NCI-H524 (cell line): ENCODE measurements at places on chromosomes 6 and 20.

DNA sequence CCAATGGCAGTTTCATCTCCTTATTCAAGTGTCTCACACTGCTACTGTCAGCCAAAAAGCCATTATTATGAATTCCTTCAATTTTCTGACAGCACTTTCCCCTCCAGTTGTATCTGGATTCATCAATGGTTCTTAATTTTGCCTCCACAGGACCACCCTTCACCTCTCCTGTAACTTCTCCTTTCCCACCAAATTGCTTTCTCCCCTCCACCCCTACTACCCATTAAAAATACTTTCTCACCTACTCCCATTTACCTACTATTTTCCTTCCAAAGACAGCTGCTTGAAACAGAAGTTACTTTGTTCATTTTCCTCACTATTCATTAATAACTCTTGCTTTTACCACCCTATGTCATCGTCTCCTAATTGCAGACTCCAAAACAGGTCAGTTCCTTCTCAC lies 29.8 kb downstream of the DEK start:
- DNase-seq: no peak

- no peak for DNase-seq
Measured at GRCh38 chr6:6516666-6517458, 71.7 kb upstream of the LY86 start.

DNA sequence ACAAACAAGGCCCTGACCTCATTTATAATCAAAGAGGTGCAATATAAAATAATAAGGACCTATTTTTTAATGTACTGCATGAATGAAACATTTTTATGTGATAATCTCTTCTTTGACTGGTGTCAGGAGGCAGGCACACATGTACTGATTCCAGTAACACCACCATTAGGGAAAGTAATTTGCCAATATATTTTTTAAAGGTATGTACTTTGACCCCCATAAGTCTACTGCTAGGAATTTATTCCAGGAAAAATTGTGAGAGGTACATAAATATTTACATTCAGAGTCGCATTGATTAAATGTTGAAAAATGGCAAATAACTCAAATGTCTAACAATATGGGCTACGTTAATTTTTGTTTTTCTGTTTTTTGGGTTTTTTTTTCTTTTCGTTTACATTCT lies 325.4 kb upstream of the PRDM1 start:
- no peak for DNase-seq

DNA sequence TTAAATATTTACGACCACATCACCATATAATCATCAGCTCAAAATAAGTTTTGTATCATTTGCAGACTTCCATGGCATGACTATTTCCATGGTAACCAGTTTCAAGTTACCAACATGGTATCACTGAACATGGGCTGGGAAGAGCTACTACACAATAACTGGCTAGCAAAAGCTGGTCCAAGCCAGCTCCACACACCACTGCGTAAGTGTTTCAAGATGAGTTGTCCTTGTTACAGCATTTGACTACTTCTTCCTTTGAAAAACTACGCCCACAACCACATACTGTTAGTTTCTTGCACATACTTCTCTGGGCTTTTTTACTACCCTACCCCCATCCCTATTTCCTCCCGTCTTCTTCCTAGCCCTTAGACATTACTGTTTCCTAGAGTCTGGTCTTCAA lies 8.5 kb downstream of the CD164 start:
- DNase-seq: no peak

- no peak for DNase-seq
Measured at GRCh38 chr6:166228839-166229528, 61.3 kb upstream of the TBXT start.

GRCh38 chr6:139091826-139092225 lies 43.1 kb upstream of the HECA start:
- no peak for DNase-seq

DNA sequence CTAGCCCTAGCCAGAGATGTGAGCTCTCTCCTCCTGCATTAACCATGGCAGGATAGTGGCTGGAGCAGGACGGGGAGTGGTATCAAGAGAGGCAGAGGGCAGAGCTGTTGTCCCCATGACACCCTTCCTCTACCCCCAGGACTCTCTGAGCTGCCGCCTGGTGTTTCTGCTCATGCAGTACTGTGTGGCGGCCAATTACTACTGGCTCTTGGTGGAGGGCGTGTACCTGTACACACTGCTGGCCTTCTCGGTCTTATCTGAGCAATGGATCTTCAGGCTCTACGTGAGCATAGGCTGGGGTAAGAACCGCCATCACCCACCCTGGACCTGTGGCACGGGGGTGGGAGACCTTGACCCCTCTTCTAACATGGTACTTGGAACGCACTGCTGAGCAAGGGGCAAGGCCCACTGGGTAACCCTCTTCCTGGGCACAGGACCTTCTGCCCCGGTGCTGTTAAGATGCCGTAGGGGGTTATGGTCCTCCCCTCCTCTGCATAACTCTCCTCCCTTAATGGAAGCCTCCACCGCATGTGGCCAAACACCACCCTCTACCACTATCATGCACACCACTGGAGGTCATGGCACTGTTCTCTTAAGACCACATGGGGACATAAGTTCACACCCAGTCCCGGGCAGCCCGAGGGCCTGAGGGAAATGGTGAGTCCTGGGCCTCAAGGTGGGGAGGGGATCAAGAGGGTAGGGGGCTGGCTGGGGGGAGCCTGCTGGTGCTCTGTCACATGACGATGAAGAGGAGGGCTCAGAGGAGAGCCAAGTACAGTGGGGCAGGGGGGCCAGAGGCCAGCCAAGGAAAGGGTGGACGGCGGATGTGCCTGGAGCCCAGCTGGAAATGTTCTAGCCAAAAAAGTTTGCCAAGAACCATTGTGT lies 25.1 kb downstream of the GLP1R start:
- DNase-seq: no peak

GRCh38 chr6:164412566-164412965 lies 896.8 kb downstream of the C6orf118 start:
- DNase-seq: no peak

DNA sequence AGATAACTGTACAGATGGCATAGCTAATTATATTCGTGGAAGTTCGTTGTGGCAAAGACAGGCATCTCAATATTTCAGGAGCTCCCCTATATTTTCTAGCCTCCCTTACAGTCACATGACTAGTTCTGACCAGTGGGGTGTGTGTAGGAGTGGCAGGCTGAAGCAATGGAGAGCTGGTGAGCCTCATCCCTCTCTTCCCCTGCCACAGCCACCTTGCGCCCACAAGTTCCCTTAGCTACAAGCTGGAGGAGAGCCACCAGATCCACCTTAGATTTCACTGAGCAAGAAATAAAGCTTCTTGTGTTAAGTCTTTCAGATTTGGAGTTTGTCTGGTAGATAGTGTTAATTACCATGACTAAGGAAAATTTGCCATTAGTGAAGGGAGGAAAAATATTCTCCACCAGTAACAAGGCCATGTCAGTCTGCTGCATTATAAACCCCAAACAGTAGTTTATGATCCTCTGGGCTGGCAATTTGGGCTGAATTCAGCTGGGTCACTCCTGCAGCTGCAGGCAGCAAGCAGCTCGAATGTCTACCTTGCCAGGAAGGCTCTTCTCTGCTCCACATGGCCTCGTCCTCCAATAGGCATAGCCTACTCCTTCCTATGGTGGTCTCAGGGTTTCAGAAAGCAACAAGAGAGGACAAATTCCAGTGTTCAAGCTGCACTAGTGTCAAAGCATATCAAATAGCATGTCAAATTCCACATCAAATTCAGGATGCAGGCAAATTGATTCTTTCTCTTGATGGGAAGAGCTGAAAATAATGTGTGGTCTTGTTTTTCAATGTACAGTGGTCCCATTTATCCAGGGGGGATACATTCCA lies 7.4 kb upstream of the RBCK1 start:
- DNase-seq: peak; percentile 98

GRCh38 chr6:21265730-21266044 lies 327.9 kb upstream of the SOX4 start:
- DNase-seq: no peak

DNA sequence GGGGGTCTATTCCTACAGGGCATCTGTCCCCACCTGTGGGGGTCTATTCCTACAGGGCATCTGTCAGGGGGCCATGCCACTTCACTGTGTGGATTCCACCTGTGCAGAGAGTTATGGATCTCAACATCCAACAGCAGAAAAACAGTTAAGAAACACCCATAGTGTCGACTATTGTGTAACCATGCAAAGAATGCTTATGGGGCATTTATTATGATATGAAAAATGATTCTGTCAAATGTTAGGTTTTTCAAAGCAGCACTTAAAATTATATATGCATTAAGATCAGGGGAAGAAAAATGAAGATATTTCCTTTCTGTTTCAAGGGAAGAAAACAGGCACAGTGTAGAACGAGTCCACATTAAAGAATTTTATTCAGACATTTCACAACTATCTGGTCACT lies 2.9 kb downstream of the GPR31 start:
- DNase-seq: no peak

GRCh38 chr20:38671186-38671585 lies 53.1 kb upstream of the SLC32A1 start:
- DNase-seq: no peak

GRCh38 chr6:44045672-44046015 lies 81.6 kb downstream of the MRPL14 start:
- DNase-seq: no peak

- no peak for DNase-seq
Measured at GRCh38 chr6:133033263-133033662, 207.9 kb upstream of the EYA4 start.

DNA sequence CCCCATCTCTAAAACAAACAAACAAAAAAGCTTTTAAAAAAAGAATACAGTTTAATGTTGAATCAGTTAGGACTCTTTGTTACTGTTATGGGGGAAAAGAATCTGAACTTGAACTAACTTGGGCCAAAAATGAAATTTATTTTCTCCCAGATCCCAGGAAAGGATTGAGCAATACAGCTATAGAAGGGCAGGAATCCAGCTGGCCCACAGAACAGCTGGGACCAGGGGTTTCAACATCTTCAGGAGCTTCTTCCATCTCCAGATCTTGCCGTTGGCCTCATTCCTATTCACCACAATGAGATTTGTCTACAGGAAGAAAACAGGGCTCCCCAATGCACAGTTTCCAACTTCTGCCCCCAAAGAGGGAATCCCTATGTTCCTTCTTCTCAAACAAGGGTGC lies 43.2 kb upstream of the AKAP12 start:
- no peak for DNase-seq

- DNase-seq: no peak
Measured at GRCh38 chr6:10385524-10386132, 29.2 kb downstream of the TFAP2A start.

DNA sequence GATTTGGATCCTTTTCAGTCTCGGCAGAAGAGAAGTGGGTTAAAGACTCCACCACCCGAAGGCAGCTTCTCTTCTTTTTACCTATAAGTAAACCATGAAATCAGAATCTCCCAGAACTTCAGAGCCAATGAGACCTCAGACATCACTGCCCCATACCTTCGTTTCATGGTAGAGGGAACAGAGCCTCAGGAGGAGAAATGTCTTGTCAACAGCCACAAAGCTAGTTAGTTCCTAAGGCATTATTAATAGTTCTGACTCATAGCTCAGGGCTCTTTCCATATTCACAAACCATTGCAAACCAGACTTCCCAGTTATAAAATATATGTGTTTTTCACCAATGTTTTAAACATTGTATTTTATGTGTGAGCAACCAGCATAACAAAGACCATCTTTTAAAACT lies 118.7 kb upstream of the RIPOR2 start:
- DNase-seq: no peak

DNA sequence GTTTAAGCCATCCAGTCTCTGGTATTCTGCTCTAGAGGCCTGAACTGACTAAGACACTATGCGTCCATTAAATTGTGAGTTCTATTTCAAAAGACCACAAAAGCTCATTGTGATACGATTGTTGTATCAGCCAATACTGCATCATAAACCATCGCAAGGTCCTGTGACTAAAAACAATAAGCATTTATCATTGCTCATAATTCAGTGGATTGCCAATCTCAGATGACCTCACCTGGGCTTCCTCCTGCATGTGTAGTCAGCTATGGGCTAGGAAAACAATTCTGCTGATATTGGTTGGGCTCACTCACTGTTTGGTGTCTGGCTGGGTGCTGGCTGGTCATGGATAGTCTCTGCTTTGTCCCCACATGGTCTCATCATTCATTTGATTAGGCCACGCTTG lies 592.7 kb upstream of the BTBD3 start:
- no peak for DNase-seq

DNA sequence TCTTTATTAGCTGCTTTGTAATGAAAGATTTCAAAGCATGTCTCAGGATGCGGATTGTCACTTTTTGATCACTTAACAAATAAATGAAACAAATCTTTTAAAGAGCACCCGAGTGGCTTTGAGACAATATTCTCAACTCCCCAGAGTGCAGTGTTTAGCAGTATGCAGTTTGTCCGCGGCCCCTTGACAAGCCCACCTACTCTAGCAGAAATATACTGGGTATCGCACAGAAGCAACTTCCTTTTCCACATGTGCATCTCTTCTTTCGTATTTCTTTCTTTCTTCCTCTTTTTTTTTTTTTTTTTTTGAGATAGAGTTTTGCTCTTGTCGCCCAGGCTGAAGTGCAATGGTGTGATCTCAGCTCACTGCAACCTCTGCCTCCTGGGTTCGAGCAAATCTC lies 84.5 kb upstream of the FAM184A start:
- DNase-seq: no peak

DNA sequence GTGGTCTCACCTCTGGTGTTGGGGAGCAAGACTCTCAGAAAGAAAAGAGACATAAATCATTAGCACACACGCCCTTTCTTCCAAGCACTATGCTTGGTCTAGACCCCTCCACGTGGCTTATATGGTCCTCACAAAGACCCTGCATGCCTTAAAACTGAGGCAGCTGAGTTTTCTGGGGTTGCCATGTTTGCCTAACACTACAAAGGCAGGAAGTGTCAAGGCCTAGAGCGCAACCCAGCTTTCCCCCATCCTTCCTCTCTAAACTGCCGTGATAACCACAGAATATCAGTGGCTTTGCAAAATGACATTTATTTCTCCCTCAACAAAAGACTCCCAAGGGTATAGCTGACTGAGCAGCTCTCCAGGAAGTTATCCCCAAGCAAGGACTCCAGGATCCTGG lies 146.5 kb upstream of the TOP1 start:
- no peak for DNase-seq

- DNase-seq: no peak
Measured at GRCh38 chr6:133456944-133457343, 215.8 kb downstream of the EYA4 start.

DNA sequence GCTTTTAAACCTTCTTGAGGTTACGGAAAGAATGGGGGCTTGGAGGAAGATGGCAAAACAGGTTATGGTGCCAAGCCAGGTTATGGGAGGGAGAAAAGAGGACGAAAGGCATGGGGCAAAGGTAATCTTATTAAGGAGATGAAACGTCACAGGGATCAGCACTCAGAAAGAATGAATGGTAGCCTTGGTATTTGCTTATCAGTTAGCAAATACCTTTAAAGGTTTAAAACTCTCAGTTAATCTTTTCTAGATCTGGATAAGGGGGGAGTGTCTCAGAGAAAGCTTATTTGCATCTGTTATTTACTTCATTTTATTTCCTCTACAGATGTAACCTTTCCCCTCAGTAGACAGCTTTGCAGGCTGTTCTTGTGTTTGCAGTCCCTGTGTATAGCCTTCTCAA lies 55.5 kb upstream of the EEF1E1 start:
- DNase-seq: peak; percentile 4

DNA sequence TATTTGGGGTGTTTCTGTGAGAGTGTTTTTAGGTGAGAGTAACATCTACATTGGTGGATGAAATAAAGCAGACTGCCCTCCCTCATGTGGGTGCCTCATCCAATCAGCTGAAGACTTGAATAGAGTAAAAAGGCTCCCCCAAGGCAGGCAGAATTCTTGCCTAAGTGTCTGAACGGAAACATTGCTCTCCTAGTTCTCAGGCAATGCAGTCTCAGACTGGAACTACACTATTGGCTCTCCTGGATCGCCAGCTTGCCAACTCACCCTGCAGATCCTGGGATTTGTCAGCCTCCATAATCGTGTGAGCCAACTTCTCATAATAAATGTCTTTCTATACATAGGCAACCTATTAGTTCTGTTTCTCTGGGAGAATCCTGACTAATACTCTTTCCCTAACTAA lies 5.5 kb upstream of the TMEM170B start:
- DNase-seq: no peak
